ENCODE measurements at places on chromosomes 2 and 18. TPM values are rescaled to one million over a fixed set of nuclear protein-coding genes. Genes with fewer than 3 reads are reported as not detected.

DNA sequence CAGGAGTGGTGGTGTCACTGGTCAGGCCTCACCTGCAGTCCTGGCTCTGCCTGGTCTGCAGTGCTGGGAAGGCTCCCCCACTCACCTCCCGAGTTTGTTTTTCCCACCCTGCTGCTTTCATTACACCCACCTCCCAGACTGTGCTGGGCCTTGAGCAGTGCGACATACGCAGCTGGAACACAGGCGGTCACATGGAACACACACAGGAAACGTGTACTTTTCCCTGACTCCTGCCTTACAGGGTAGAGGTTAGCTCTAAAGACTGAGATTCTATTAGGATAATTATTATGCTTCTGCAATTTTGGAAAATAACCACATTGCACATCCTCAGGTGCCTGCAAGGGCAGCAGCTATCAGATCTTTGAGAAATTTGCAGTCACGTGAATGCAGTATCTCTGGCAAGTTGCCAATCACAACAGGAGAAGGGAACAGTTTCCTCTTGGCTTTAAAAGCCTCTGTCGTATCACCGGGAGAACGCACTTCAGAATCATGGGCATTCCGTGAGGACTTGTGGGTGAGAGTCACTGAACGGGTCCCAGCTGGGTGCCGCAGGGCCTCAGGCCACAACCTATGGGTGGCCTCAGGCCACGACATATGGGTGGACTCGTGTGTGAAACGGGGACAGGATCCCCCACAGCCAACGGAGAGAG, 136.5 kb downstream of the ZNF236 start:
- H3K4me3 ChIP-seq: no peak overlapping the region
- peaks cover 8% of the 10 kb centered on the region for H3K4me1 ChIP-seq
- no peak overlapping the region for H3K27ac ChIP-seq
- peaks cover 28% of the 10 kb centered on the region for H3K36me3 ChIP-seq
- no peak for DNase-seq

- DNase-seq: no peak
- no peaks in the 10 kb centered on the region for H3K36me3 ChIP-seq
- no peaks in the 10 kb centered on the region for H3K4me1 ChIP-seq
- no peaks in the 10 kb centered on the region for H3K27me3 ChIP-seq
Measured at GRCh38 chr18:30987467-30988241, 54.9 kb downstream of the DSC3 start.

GRCh38 chr18:22342625-22343024, 75.1 kb downstream of the CTAGE1 start:
- peaks cover 39% of the 10 kb centered on the region for H3K4me1 ChIP-seq
- DNase-seq: peak; percentile 48
- no peaks in the 10 kb centered on the region for H3K36me3 ChIP-seq
- H3K27ac ChIP-seq: no peak overlapping the region

- H3K27ac ChIP-seq: no peak overlapping the region
- no peak overlapping the region for H3K4me3 ChIP-seq
- no peaks in the 10 kb centered on the region for H3K4me1 ChIP-seq
- H3K36me3 ChIP-seq: no peaks in the 10 kb centered on the region
Measured at GRCh38 chr2:75079575-75079974, 119.7 kb downstream of the TACR1 start.

- no peak overlapping the region for H3K27ac ChIP-seq
- no peak overlapping the region for H3K4me3 ChIP-seq
- H3K36me3 ChIP-seq: no peaks in the 10 kb centered on the region
Measured at GRCh38 chr2:196314157-196314556, 142.8 kb upstream of the STK17B start.

GRCh38 chr2:17762451-17762850, 8.5 kb downstream of the GEN1 start:
- no peak for DNase-seq
- H3K36me3 ChIP-seq: peaks cover 1% of the 10 kb centered on the region
- no peak overlapping the region for H3K27ac ChIP-seq
- no peaks in the 10 kb centered on the region for H3K27me3 ChIP-seq
- H3K4me3 ChIP-seq: no peak overlapping the region

- no peaks in the 10 kb centered on the region for H3K27me3 ChIP-seq
- no peaks in the 10 kb centered on the region for H3K4me1 ChIP-seq
- no peak overlapping the region for H3K4me3 ChIP-seq
- peak; percentile 46 for DNase-seq
- H3K27ac ChIP-seq: no peak overlapping the region
- no peaks in the 10 kb centered on the region for H3K36me3 ChIP-seq
Measured at GRCh38 chr2:40554665-40555294, 102.9 kb upstream of the SLC8A1 start.

UGT1A9 gene
- not detected for total RNA-seq

- H3K4me3 ChIP-seq: no peak overlapping the region
- no peaks in the 10 kb centered on the region for H3K36me3 ChIP-seq
- H3K27me3 ChIP-seq: peaks cover 5% of the 10 kb centered on the region
- no peak for DNase-seq
Measured at GRCh38 chr18:10138719-10139118, 224.9 kb downstream of the VAPA start.

- H3K27ac ChIP-seq: no peak overlapping the region
- H3K4me1 ChIP-seq: peaks cover 68% of the 10 kb centered on the region
- H3K27me3 ChIP-seq: no peaks in the 10 kb centered on the region
- peaks cover 26% of the 10 kb centered on the region for H3K36me3 ChIP-seq
- H3K4me3 ChIP-seq: no peak overlapping the region
Measured at GRCh38 chr18:63144748-63145147, 174.8 kb downstream of the BCL2 start.

SLC9A4 gene
- total RNA-seq: not detected

DNA sequence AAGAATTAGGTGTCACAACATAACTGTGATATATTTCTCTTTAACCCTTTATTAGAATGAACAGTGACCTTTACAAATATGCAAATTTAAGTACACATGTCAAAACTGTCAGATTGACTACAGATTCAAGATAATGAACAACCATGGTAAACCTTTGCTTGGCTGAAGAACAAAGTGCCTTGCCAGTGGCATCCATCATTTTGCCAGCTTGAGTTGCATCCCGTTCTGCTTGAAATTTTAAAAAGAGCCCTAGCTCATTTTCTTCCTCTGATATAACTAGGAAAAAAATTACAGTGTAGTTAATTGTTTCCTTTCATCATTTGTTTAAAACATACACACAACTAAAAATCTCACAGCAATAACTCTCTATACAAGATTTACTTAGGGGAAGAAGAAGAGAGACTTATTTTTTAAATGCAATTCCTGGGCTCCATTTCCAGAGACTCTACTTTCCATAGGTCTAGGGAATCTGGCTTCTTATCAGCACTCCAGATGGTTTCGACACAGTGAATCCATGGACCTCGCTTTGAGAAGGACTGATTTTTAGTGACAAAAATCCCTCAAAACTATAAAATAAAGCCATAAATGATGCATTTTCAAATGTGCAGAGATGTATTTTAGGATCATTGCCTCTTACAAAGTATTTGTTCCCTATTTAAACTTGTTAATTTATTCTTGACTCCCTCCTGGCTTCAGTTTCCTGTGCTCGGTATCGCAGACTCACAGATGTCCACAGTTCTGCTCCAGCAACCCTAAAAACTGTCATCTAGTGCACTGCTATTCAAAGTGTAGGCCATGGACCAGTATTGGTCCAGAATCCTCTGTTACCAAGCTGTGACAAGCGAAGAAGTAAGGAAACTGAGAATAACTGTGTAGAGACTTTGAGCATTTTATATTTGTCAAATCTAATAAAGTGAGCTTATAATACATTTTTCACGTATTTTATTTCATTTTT, 50.1 kb downstream of the ICA1L start:
- H3K27me3 ChIP-seq: no peaks in the 10 kb centered on the region
- DNase-seq: no peak
- no peak overlapping the region for H3K27ac ChIP-seq
- H3K4me1 ChIP-seq: no peaks in the 10 kb centered on the region

- no peak overlapping the region for H3K4me3 ChIP-seq
- DNase-seq: no peak
- H3K36me3 ChIP-seq: peaks cover 2% of the 10 kb centered on the region
- H3K27me3 ChIP-seq: no peaks in the 10 kb centered on the region
Measured at GRCh38 chr2:117056376-117056748, 758.1 kb upstream of the DDX18 start.

DNA sequence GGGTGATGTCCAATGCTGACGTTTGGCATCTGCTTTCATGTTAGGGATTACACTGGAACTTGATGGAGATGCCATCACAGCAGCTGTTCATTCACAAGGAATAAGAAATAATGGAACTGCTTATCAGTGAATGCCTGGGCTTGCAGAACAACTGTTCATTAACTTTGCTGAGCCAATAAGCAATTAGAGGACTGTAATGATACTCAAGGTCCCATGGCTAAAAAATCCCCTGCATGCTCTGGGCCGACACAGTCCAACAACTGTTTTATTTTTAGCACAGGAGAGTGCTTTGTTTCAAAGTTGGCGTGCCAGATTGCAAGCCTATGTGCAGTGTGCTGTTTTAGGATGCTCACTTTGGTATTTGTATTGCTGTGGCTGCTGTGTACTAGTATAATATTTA, 408.0 kb upstream of the RGPD4 start:
- no peak overlapping the region for H3K27ac ChIP-seq
- H3K36me3 ChIP-seq: no peaks in the 10 kb centered on the region
- DNase-seq: no peak

SPATA3 gene
- 1.9 TPM for total RNA-seq

DNA sequence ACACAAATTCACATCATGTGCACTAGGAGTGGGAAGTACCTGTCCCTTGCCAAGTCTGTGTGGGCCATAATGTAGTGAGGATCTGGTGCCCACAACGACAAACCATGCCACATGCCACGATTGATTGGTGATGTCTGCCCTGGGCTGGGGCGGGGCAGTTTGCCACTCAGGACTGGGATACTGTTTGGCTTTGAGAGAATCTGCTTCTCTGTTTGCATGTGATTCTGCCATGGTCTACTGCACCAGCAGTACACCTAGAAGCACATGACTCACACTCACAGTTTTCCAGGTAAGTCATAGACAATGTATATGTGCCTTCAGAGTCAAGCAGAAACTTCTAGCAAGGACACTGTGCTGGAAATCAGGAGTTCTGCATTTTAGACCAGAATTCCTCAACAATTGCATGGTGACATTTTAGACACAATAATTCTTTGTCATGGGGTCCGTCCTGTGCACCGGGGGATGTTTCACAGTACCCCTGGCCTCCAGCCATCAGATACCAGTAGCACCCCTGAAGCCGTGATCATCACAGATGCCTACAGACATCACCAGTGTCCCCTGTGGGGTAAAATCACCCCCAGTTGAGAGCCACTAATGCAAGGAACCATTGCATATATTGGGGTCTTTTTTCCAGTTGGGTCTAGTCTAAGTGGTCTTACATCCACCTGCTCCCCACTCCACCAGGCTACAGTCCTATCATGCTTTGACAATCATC, 278.3 kb downstream of the EIPR1 start:
- peaks cover 7% of the 10 kb centered on the region for H3K4me1 ChIP-seq
- no peak overlapping the region for H3K4me3 ChIP-seq
- DNase-seq: no peak
- peaks cover 22% of the 10 kb centered on the region for H3K27me3 ChIP-seq

- H3K27ac ChIP-seq: no peak overlapping the region
- no peak overlapping the region for H3K4me3 ChIP-seq
- peaks cover 19% of the 10 kb centered on the region for H3K27me3 ChIP-seq
- H3K4me1 ChIP-seq: no peaks in the 10 kb centered on the region
Measured at GRCh38 chr18:59752666-59753065, 55.4 kb upstream of the CCBE1 start.

GRCh38 chr2:221100467-221101089, 471.5 kb downstream of the EPHA4 start:
- no peaks in the 10 kb centered on the region for H3K27me3 ChIP-seq
- peaks cover 9% of the 10 kb centered on the region for H3K4me1 ChIP-seq
- no peak overlapping the region for H3K4me3 ChIP-seq
- DNase-seq: no peak
- H3K36me3 ChIP-seq: no peaks in the 10 kb centered on the region
- no peak overlapping the region for H3K27ac ChIP-seq

FLACC1 gene
- total RNA-seq: 3.7 TPM

DNA sequence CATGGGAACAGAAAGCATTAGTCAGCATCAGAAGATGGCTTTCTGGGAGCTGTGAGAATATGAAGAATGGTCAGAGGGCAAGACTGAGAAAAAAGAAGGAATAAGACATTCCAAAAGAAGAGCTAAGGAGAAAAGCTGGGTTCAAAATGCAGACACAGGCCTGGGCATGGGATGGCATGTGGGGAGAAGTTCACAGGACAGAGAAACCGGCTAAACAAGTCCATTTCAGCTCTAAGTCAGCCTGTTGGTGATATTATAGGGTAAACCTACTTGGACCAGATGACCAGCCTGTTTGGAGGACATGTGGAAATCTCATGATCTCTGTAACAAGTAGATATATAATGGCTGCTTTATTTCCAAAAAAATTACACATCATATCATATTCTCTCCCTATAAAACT, 91.7 kb upstream of the MEIS1 start:
- no peaks in the 10 kb centered on the region for H3K4me1 ChIP-seq
- H3K27ac ChIP-seq: no peak overlapping the region
- no peaks in the 10 kb centered on the region for H3K27me3 ChIP-seq
- no peaks in the 10 kb centered on the region for H3K36me3 ChIP-seq

GRCh38 chr2:130963849-130964793, 127.4 kb downstream of the ARHGEF4 start:
- H3K27ac ChIP-seq: no peak overlapping the region
- no peaks in the 10 kb centered on the region for H3K36me3 ChIP-seq
- peak overlapping the region; percentile 77 for H3K4me3 ChIP-seq
- DNase-seq: peak; percentile 26
- peaks cover 11% of the 10 kb centered on the region for H3K4me1 ChIP-seq

GRCh38 chr2:75788902-75789301, 78.2 kb upstream of the GCFC2 start:
- no peak overlapping the region for H3K4me3 ChIP-seq
- H3K36me3 ChIP-seq: no peaks in the 10 kb centered on the region
- H3K27ac ChIP-seq: no peak overlapping the region
- H3K4me1 ChIP-seq: no peaks in the 10 kb centered on the region
- no peak for DNase-seq

PRLH gene
- total RNA-seq: not detected

GRCh38 chr18:49802623-49803022, 10.7 kb downstream of the ACAA2 start:
- H3K36me3 ChIP-seq: peaks cover 2% of the 10 kb centered on the region
- H3K4me3 ChIP-seq: no peak overlapping the region
- H3K4me1 ChIP-seq: peaks cover 17% of the 10 kb centered on the region
- DNase-seq: no peak
- H3K27ac ChIP-seq: no peak overlapping the region

- H3K4me3 ChIP-seq: no peak overlapping the region
- H3K4me1 ChIP-seq: peaks cover 5% of the 10 kb centered on the region
- no peaks in the 10 kb centered on the region for H3K36me3 ChIP-seq
- H3K27ac ChIP-seq: peak overlapping the region; percentile 38
- no peaks in the 10 kb centered on the region for H3K27me3 ChIP-seq
Measured at GRCh38 chr2:220935789-220936321, 636.2 kb downstream of the EPHA4 start.

FHOD3 gene
- total RNA-seq: 0.28 TPM

- peak overlapping the region; percentile 98 for H3K4me3 ChIP-seq
- peaks cover 23% of the 10 kb centered on the region for H3K4me1 ChIP-seq
- H3K27ac ChIP-seq: peak overlapping the region; percentile 95
- H3K27me3 ChIP-seq: peaks cover 25% of the 10 kb centered on the region
Measured at GRCh38 chr2:19346983-19347618, 11.3 kb downstream of the OSR1 start.

SF3B6 gene
- 110 TPM for total RNA-seq

GRCh38 chr2:220220009-220220408, 592.6 kb downstream of the SLC4A3 start:
- DNase-seq: no peak
- no peaks in the 10 kb centered on the region for H3K27me3 ChIP-seq
- H3K27ac ChIP-seq: no peak overlapping the region
- no peak overlapping the region for H3K4me3 ChIP-seq
- no peaks in the 10 kb centered on the region for H3K36me3 ChIP-seq
- H3K4me1 ChIP-seq: no peaks in the 10 kb centered on the region

Measured in activated T-cell treated with anti-CD3 and anti-CD28 coated beads, Interleukin-2, amount 50 U/mL, for 72 hours (primary cell).